ENCODE measurements at places on chromosomes 6 and 20.

- DNase-seq: no peak
Measured at GRCh38 chr20:53960579-53961272, 109.7 kb downstream of the BCAS1 start.

DNA sequence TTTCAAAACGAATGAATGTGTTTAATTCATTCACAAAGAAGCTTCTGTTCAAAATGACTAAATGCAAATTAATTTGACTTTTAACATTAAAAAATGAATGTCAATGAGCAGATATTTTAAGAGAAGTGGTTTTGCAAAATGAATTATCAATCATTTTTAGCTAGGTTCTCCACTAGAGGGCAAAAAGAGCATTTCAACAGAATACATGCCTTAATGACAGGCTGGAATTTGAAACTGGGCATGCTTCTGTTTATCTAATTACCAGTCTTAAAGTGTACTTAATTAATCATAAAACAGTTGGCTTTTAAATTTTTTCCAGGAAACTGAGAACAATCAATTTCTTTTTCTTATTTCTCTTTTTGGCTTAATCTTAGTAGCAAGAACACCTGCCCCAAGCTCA lies 63.8 kb upstream of the TINAG start:
- no peak for DNase-seq

DNA sequence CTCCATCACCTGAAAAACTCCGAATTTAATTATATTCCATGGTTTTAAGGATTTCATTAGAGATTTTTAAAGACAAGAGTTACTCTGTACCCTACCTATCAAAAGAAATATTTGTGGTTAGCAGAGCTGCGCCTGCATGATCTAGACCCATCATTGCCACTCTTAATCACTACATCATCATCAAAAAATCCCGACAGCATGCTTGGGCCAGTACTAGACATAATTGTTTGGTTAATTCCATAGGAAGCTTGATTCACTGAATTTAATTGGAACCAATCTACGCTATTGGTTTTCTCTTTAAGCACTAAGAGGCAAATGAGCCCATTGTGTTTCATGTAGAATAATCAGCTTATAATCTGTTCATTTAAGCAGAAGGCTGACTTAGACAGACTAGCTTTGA lies 33.4 kb upstream of the RNF217 start:
- no peak for DNase-seq

DNA sequence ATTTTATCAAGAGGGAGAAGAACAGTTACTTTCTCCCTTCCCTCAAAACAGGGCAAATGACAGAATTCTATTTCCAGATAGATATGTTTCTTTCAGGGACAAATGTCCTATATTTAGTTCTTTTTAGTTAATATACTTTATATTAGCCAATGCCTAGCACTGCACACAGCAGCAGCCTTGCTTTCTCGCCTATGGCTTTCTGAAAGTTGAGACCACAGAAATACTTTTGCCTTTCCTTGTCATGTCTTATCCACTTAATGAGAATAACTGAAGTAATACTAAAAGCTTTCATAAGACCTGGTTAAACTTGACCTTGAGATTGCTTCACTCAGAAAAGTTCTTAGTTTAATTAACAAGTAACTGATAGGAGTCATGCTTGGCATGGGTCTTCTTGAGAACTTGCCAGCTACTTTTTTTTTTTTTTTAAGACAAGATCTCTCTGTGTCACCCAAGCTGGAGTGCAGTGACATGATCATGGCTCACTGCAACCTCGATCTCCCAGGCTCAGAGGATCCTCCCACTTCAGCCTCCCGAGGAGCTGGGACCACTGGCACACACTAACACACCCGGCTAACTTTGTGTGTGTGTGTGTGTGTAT lies 159.3 kb downstream of the CDKAL1 start:
- DNase-seq: no peak

- no peak for DNase-seq
Measured at GRCh38 chr6:128114164-128114563, 213.3 kb upstream of the THEMIS start.

DNA sequence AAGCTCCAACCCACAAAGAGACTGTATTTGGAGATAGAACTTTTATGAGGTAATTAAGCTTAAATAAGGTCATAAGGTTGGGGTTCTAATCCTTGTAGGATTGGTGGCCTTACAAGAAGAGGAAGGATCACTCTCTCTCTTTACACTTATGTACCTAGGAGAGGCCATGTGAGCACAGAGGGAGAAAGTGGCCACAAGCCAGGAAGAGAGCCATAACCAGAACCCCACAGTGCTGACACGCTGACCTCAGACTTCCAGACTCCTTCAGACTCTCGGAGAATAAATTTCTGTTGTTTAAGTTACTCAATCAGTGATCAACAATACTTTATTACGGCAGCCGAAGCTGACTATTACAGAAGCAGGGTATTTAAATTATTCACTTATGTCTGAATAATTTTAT lies 430.5 kb upstream of the EPHA7 start:
- no peak for DNase-seq

DNA sequence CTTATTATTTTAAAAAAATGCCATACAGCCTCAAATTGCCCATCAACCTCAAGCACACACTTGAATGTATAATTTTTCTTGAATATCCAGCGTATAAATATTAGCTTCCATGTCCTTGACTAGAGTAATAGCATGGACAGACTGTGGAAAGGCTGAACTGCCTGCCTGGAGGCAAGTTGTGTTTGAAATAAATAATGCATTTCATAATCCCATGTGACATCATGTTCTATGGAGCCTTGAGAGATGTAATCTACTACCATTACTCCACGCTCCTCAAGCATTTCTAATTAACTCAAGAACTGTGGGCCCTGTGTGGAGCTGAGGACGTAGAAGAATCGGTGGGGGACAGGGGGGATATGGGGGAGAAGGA lies 94.2 kb downstream of the CDS2 start:
- DNase-seq: no peak

DNA sequence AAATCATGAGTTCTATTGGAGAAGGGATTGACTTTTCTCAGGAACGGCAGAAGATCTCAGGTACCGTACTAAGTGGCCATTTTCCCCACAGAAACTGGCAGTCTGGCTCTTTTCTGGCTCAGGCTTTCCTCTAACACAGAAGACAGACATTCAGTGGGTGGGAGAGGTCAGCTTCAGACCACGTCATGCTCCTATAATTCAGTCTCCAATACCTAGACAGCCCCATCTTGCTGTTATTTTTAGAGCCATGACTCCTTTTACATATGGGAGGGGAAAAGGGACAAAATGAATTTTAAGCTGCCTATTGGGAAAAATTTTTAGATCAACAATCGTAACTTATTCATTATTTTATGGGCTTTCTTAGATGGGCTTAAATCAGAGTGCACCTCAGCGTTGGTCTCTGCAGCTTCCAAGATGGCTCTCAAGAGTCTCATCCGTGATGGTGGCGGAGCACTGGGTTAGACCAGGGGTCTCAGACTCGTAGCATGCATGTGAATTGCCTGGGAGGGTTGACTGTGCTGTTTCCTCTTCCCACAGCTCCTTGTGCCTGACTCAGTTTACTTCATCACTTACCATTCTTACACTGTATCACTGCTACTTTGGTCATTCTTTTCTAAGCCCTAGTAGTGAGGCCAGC lies 86.9 kb downstream of the TCP11 start:
- DNase-seq: no peak

- DNase-seq: no peak
Measured at GRCh38 chr6:162722633-162723032, 4.9 kb downstream of the PRKN start.

DNA sequence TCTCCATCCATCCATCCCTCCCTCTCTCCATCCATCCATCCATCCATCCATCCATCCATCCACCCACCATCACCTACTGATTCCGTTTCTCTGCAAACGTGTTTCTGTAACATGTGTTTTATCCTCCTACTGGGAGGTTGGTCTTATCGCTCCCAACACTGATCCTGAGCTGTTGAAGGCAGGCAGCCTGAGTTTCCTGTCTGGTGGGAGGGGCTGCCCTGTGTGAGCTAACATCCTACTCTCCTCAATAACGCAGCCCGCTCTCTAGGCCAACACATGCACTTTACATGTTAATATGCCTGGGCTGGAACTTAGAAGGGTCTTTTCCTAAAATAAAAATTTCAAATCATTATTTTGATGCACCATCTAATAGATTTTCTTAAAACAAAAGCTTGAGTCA lies 126.5 kb downstream of the WDR27 start:
- DNase-seq: no peak

DNA sequence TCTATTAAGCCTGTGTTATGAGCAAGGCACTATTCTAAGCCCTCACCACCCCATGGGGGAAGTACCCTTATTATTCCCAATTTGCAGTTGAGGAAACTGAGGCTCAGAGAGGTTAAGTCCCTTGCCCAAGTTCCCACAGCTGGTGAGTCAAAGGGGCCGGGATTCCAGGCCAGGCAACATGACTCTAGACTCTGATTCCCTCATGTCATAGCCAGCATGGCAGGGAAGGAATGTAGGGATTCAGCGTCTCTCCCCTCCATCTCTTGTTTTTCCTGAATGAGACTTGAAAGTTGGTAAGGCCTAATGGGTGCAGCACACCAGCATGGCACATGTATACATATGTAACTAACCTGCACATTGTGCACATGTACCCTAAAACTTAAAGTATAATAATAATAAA lies 6.7 kb downstream of the C6orf132 start:
- no peak for DNase-seq

DNA sequence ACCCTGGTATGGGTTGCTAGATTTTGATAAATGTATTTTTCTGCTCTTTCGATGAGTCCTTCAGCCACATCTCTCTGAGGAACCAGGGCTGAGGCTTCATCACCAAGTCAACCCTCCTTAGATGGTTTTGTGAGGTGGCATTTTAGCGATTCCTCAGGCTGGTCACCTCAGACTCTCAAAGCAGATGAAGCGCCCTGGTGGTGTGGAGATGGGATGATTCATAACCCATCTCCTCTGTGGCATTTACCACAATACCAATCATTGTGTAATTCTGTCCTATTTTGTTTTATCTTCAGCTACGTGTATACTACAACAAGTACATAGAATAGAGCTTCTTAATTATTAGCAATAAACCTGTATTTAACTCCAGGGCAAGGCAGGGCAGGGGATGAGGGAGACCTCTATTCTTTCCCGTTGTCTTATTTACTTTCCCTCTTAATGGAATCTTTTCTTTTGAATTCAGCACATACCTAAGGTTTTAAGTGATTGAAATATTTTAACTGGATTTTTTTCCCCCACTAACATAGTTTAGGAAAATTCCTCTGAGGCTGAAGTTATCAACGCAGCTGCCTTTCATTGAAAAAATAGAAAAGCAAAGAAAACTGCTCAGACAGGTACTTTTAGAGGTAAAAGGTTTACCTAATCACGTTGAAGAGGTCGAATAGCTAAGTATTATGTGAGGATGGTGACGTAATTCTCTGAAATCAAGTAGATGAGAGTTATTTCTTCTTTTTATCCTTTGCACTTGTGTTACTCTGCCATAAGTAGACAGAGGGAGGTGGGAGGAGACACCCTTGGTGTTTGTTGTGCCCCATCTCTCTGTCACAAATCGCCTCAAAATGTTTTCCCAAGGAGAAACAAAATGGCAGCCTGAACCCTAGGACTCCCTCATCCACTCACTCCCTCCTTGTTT lies 57.4 kb upstream of the EDN3 start:
- no peak for DNase-seq

DNA sequence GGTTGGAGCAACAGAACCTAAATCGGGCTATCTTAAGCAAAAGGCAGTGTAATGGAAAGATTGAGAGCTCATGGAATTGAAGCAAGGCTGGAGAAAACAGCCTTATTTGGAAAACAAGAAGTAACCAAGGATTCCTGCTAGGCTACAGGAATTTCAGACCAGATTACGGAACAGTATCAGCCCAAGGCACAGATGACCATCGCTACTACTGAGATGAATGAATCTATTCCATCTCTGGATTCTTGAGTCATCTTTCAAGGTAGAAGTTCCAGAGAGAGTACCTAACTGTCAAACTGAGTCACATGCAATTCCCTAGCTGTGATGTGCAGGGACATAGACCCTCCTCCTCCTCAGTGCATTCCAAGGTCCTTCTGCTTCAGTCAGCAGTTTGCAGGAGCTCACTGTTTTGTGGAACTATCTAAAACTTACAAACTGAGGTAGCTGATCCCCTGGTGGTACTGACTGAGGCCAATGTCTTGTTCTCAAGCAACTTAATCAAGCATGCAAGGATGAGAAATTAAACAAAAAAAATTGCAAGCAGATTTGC lies 62.0 kb upstream of the SMLR1 start:
- no peak for DNase-seq

- DNase-seq: no peak
Measured at GRCh38 chr20:20211274-20211987, 156.5 kb upstream of the INSM1 start.

GRCh38 chr6:15897063-15897876 lies 231.6 kb upstream of the MYLIP start:
- DNase-seq: no peak

GRCh38 chr6:138331444-138331843 lies 46.3 kb upstream of the SMIM28 start:
- no peak for DNase-seq

GRCh38 chr20:56810141-56810540 lies 181.0 kb downstream of the TFAP2C start:
- DNase-seq: no peak

DNA sequence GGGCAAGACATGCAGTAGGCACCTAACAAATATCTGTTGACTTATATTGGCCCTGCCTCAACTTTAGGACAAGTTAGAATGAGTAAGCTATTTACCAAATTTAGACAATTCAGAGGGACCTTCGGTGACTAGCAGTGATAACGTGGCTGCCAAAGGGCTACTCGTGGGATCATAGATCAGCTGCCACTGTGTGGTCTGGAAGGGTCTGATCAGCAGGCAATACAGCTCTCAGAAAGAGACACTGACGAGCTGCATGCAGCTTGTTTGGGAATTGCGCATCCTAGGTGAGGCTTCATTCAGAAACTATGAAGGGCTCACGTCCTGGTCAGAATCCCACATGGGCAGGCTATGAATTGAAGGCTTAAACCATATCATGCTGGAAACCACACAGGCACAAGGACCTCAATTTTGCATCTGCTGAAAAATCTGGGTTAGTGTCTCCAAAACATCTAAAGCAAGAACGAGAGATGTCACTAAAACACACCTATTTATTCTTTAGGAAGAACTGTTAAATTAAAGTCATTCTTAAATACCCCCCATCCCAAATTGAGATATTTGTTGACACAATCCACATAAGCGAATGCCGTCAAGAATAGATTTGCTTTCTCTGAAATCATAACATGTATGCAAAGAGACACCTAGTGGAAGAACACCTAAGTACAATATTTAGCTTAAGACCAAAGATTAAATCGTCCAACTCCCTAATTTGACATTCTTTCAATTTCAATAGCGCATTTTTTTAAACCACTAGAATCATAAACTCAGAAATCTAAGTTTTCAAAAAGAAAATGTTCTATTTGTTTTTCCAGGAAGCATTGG lies 79.6 kb downstream of the IPCEF1 start:
- DNase-seq: no peak

Data from activated CD4-positive, alpha-beta T cell treated with anti-CD3 and anti-CD28 coated beads for 24 hours (primary cell).